Activated naive CD8-positive, alpha-beta T cell treated with anti-CD3 and anti-CD28 coated beads for 36 hours (primary cell): ENCODE measurements at places on chromosomes 7 and 10. TPM values are rescaled to one million over a fixed set of nuclear protein-coding genes. Genes with fewer than 3 reads are reported as not detected.

GDF2 gene
- not detected for total RNA-seq

SEMA3A gene
- total RNA-seq = 1.9 TPM

NHLRC2 gene
- 24.2 TPM for total RNA-seq

BLVRA gene
- total RNA-seq = 36.3 TPM

- H3K36me3 ChIP-seq = no peaks in the 10 kb centered on the region
- no peaks in the 10 kb centered on the region for H3K4me1 ChIP-seq
- no peak overlapping the region for H3K4me3 ChIP-seq
- no peak overlapping the region for H3K27ac ChIP-seq
- DNase-seq = no peak
- no peaks in the 10 kb centered on the region for H3K27me3 ChIP-seq
Measured at GRCh38 chr10:78267598-78267997, 233.9 kb downstream of the RPS24 start.

GRCh38 chr10:30775779-30776591, 146.4 kb upstream of the LYZL2 start:
- no peaks in the 10 kb centered on the region for H3K36me3 ChIP-seq

- no peaks in the 10 kb centered on the region for H3K4me1 ChIP-seq
- no peaks in the 10 kb centered on the region for H3K36me3 ChIP-seq
Measured at GRCh38 chr10:22805304-22805703, 90.9 kb upstream of the PIP4K2A start.

DNA sequence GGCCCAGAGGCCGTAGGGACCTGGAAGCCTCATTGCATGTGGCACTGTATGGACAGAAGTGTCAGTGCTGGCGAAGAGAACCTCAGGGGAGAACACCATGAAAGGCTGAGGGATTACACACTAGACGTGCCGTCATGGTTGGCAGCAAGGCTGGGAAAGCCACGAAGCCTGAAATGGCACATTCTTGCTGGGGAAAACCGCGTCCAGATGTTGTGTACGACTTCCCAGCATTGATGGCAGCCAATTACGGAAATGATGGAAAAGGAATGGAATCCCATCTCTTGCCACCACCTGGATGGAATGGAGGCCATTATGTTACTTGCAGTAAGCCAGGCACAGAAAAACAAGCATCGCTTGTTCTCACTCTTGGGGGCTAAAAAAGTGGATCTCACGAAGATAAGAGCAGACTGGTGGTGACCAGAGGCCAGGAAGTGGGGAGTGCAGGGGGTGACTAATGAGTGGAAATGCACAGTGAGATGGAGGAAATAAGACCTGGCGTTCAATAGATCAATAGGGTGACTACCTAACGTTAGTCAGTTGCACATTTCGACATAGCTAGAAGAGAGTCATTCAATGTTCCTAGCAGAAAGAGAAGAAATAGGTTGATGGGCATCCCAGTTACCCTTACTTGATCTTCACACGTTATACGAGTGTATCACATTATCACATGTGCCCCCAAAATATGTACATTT, 14.6 kb upstream of the PWWP2B start:
- H3K27me3 ChIP-seq = no peaks in the 10 kb centered on the region
- H3K27ac ChIP-seq = no peak overlapping the region
- no peak for DNase-seq
- peaks cover 8% of the 10 kb centered on the region for H3K4me1 ChIP-seq
- no peak overlapping the region for H3K4me3 ChIP-seq

DNA sequence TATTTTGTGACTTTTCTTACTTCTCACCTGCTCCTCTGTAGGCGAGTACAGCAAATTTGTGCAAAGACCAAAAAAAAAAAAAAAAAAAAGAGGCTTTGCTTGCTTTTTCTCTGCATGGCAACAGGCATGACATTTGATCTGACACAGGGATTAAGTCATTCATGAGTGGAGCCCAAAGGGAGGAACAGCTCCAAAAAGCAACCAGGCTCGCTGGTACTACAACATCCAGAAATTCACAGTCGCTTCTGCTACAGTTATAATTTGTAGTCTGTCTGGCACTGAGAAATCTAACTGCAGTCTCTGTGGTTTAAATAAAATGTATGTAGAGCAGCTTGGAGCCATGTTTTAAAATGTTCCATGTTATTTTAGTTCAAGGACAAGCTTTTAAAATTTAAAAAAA, 31.7 kb downstream of the MKX start:
- no peak overlapping the region for H3K27ac ChIP-seq
- peaks cover 27% of the 10 kb centered on the region for H3K27me3 ChIP-seq
- DNase-seq = no peak
- no peak overlapping the region for H3K4me3 ChIP-seq
- H3K4me1 ChIP-seq = peaks cover 2% of the 10 kb centered on the region

DNA sequence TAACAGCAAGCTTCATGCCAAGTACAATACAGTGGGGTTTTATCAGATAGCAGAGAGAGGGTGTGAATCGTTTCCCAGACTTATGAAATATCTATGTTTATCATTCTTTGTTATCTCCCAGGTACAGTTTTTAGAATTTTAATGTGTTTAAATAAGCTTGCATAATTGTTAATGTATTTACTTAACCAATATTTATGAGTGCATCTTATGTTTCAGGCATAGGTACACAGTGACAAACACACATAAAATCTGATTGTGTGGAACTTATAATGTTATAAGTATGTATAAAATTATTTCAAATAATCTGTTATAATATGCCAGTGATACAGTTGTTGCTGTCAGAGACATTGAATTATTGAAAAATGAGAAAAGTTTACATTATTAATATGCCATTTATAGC, 1011.4 kb upstream of the C7orf33 start:
- no peaks in the 10 kb centered on the region for H3K36me3 ChIP-seq
- no peak for DNase-seq
- H3K4me1 ChIP-seq = no peaks in the 10 kb centered on the region
- no peak overlapping the region for H3K4me3 ChIP-seq

GRCh38 chr7:131011432-131011742, 277.4 kb upstream of the KLF14 start:
- peak overlapping the region; percentile 72 for H3K4me3 ChIP-seq
- H3K4me1 ChIP-seq = peaks cover 89% of the 10 kb centered on the region
- H3K27me3 ChIP-seq = no peaks in the 10 kb centered on the region
- peak overlapping the region; percentile 97 for H3K27ac ChIP-seq

DNA sequence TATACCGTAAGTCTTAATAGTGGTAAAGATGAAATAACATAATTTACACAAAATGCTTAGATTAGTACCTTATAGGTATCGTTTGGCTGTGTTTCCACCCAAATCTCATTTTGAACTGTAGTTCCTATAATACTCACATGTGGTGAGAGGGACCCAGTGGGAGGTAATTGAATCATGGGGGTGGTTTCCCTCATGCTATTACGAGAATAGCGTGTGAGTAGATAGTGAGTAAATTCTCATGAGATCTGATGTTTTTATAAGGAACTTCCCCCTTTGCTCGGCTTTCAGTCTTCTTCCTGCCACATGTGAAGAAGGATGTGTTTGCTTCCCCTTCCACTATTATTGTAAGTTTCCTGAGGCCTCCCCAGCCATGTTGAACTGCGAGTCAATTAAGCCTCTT, 426.3 kb upstream of the POT1 start:
- no peaks in the 10 kb centered on the region for H3K27me3 ChIP-seq
- no peak overlapping the region for H3K27ac ChIP-seq
- no peaks in the 10 kb centered on the region for H3K4me1 ChIP-seq
- H3K36me3 ChIP-seq = no peaks in the 10 kb centered on the region
- no peak overlapping the region for H3K4me3 ChIP-seq

DNA sequence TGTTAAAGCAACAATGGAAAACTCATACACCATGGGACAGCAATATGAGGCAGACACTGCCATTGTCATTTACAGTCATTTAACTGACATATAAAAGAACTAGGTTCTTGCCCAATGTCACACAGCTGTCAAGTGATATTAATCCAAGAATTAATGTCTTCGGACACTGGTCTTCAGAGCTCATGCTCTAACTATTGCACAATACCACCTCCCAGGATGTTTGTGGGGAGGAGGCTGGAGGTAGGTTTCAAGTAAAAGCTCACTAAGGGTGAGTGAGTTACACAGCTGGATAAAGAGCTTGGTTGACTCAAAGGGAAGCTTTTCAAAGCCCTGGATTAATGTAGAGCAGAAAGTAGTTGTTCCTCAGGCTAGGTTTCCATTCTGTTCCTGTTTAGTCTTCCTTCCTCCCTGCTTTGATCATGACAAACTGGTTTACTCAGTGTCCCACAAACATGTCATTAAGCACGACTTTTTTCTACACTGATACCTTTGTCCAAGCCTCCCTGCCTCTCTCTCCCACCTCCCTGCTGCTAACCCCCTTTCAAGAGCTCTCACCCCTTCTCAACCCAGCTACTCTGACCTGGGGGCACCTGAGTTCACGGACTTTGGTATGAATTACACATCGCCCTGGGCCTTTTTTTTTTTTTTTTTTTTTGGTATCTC, 987 bp upstream of the EXOC6 start:
- H3K4me3 ChIP-seq = peak overlapping the region; percentile 85
- H3K27me3 ChIP-seq = peaks cover 3% of the 10 kb centered on the region
- peak overlapping the region; percentile 81 for H3K27ac ChIP-seq
- H3K4me1 ChIP-seq = peaks cover 37% of the 10 kb centered on the region
- no peak for DNase-seq

DNA sequence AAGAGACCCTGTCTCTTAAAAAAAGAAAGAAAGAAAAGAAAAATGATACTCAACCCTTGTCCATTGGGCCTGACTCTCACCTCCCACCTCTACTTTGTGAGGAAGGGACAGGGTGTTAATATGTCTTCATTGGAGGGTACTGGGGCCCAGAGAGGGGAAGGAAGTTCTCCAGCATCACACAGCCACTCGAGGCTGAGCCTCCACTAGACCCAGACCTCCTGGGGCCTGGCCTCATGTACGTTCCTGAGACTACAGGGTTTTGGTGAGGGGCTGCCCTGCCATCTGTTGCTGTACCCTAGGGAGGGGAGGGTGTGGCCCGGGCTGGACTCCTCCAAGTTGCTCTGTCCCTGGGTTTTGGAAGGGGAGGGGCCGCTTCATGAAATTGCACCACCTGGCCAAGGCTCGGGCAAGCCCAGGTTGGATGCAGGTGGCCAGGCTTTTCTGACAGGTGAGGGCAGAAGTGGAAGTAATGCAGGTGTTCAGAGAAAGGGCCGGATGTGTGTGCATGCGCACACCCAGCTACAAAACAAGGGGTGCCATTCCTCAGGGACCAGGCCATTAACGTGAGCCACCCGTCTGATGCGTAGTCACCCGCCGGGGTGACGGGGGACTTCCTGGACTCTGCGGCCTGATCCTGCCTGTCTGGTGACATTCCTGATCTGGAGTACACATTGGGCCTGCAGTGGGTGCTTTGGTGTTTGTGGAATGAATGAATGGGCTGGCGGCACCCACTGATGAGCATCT, 21.7 kb downstream of the GTF2IRD1 start:
- H3K36me3 ChIP-seq = no peaks in the 10 kb centered on the region
- peaks cover 14% of the 10 kb centered on the region for H3K27me3 ChIP-seq
- no peak for DNase-seq
